HFFc6 (cell line): ENCODE measurements at places on chromosomes 12 and 14. TPM values are rescaled to one million over a fixed set of nuclear protein-coding genes. Genes with fewer than 3 reads are reported as not detected.

DNA sequence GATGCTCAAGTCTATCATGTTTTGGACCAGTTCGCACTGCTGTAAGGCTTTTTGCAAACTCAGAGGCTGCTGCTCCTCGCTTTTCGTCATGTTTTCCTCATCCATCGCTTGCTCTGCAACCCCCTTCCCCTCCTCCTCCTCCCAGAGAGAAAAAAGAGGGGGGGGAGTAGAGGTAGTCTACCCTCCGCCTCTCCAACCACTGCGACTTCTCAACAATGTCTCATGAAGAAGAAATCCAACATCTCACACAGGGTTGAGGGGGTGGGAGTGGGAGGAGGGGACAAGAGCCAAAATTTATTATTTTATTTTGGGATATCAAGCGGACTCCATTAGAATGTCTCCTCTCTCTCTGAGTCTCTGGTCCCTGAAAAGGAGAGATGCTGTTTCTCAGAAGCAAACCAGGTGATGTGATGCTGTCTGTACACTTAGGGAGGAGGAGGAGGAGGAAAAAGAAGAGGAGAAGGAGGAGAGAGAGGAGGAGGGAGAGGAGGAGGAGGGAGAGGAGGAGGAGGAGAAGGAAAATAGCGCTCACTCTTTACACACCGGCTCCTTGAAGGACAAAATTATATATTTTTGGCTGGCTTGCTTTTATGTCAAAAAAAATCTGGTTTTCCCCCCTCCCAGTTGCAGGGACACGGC lies 520 bp downstream of the KSR2 start:
- no peak for DNase-seq

DNA sequence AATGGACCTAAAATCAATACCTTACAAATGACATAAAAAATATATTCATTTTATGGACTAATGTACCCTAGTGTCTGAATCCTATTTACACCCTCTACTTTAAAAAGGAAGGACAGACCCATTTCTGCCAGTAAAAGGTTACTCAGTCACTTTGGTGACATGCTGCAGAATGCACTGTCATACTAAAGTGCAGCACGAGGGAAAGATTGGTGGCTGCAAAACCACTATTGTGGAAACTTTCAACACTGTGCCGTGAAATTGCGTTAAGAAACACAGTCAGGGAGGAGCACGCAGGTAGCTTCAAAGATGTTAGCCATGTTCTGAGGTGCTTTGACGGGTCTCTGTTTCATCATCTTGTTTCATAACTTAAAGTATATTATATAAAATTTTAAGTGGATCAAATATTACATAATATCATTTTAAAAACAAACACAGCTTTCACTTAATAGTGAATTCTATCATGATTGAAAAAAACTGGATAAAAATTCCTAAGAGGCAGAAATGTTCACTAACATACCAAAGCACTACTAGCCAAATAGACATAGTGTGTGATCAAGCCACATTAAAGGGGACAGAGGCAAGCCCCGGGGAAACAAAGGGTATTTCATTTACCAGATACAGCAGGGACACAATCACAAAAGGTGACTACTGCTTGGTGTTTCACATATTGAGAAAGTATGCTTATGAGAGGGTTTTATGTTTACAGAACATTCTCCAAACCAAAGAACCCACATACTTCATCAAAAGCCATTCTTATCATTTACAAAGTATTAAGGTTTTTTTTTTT lies 330.8 kb upstream of the SOX5 start:
- DNase-seq = no peak

The LALBA gene
- not detected in 3 replicates for total RNA-seq

DNA sequence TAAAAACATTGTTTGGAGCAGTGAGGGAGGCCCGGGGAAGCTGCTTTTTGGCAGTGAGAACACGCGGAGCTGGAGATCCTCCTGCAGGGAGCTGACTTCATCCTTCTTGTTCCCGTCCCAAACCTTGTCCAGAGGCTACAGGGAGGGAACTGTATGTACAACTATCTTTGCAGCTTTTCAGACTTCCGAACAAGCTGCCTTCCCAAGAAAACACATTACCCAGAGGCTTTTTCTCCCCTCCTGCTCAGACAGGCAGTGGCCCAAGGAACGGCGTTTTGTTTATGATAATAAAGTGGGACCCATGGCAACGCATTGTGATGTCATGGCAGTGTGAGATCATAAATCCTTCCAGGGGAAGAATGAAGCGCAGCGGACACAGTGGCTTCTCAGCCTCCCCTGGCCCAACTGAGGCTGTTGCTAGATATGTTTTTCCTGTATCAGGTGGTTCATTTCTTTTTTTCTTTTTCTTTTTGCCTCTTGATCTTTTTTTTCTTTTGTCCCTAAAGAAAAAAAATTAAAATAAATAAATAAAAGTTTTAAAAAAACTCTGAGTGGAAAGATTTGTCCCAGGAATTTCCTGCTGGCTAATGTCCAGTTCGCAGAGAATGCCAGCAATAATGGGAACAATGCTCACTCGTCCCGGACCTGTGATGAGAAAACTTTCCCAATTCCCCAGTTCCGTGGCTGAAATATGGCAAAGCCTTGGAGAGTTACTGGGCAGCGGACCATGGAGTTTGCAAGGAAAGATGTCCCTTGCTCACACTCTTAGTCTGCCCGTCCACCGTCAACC lies 103.4 kb upstream of the MAP1LC3B2 start:
- peak; percentile 98 for DNase-seq

The ENDOU gene
- total RNA-seq = 0.10 TPM in 1 of 2 replicates, not detected in the other

DNA sequence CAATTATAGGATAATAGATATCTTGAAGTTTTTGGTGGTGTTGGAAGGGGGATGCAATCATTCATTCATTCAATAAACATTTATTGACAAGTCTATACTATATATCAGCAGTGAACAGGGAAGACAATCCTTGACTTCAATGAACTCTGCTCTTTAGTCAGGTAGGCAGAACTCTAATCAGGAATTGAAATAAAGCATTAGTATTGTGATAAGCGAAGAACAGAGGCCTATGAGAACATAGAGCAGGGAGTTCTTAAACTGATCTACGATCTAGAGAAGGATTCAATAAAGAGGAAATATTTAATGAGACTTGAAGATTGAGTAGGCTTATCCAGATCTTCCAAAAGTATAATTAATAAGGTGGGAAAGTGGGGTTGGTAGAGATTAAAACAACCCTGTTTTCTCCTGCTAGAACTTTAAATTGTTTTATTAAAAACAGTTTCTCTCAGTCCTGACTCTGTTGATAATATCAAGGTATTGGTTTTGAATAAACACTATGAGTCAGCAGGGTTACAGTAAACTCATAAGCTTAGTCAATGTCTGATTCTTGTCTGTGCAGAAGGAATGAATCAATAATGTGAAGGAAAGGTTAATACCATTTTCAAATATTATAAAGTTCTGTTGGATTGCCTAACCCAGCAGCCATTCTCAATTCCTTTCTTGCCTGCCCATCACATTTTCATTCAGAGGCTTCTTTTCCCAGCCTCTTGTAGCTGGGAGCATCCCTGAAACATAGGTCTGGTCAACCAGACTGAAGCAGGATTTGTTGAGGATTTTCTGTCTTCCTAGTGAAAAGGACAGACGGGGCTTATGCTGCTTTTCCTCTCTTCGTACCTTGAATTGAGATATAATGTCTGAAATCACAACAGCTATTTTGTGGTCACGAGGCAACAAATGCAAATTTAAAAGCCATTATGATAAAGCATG lies 38.9 kb upstream of the KTN1 start:
- peak; percentile 28 for DNase-seq

GRCh38 chr12:105342464-105342863 lies 12.0 kb downstream of the C12orf75 start:
- no peak for DNase-seq

DNA sequence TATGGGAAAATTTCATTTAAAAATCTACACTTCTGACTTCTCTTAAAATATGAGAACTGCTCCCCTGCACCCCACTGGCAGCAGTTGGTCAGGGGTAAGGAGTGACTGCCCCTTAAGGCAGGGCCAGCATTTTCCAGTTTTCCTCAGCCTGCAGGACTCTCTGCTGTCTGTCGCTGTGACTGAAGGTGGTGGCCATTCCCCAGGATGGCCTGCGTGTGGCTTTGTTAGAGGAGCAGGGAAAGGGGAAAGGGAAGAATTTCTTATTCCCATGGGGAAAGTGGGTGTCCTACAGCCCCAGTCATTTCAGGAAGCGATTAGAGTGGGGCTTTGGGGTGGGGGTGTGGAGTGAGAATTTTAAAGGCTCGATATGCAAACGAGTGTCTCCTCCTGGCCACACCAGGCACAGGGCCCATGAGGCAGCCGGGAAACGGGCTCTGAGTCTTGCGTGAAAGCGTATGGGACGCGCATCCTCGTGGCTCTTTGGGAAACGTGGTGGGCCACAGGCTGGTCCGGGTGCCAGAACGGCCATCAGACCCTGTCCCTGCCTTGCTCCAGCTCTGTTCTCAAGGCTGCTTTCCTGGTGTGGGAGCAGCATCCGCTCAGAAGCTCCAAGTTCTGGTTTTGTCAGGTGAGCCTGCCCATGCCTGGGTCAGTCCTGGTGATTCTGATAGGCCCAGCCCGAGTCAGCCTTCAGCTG lies 23.5 kb downstream of the ADGRD1 start:
- no peak for DNase-seq

The LHX5 gene
- not detected in 2 replicates for total RNA-seq

GRCh38 chr14:75497191-75497590 lies 25.1 kb upstream of the BATF start:
- no peak for DNase-seq

DNA sequence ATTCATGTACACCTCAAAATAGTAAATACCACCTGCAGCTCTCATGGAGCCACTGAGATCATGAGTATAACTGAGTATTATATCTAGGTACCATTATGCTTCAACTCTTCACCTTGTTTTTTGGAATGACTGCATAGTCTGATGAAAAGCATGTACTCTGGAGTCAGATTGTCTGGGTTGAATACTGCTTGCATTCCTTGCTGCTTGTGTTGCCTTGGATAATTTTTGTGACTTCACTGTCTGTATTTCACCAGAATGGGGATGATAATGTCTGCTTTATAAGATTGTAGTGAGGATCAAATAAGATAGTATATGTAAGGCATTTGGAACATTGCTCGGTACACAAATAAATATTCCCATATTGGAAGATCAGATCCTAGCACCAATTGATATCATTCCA lies 54.2 kb downstream of the SUSD6 start:
- DNase-seq = peak; percentile 23

DNA sequence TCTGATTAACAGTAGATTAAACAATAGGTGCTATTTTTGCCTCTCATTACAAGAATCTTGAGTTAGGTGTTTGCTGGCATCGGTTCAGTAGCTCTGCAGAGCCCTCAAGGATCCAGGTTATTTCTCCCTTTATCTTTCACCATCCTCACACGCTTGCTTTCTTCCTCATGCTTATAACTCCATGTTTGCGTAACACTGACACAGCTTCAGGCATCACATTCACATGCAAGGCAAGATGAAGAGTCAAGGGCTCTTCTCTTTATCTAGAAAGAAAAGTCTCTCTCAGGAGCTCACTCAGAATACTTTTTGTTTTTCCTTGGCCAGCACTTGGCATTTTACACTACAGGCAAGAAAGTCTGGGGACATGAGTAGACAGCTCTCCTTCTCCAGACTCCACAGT lies 24.2 kb upstream of the PTHLH start:
- DNase-seq = no peak

DNA sequence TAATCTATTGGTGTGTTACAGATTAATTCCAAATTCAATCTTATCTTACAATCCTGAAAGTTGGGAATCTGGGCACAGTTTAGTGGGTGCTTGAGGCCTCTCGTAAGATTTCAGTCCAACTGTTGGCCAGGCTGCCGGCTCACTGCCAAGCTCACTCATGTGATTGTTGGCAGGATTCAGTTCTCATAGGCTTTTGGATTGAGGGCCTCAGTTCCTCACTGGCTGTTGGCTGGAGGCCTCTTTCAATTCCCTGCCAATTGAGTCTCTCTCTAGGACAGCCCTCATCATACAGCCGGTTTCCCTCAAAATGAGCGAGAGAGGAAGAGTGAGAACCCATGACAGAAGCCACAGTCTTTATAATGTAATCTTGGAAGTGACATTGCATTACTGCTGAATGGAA lies 123.5 kb upstream of the FBXO33 start:
- no peak for DNase-seq

DNA sequence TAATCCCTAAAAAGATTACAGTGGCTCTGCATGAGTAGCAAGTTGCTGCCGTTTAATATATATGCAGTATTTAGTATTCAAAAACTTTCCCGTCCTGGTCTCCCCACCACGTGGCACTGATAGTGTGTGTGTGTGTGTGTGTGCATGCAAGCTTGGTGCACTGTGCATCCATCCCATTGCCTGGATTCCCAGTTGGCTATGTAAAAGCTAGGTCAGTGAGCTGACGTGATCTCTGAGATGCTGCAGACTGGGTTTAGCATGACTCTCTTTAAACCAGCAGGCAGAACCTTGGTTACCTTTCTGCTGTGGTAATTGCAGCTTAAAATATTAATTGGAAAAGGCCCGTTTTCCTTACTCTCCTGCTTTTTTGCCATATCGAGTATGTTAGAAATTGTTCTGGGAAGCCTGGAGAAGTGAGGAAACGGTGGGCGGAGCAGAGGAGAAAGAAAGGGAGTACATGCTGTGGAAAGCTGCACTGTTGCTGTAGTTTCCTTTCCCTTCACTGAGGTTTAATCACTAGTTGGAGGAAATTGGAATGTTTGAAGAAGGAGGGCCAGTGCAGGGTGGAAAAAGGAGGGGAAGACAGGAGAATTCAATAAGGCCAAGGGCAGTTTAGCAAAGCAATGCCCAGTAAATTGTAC lies 4.0 kb upstream of the CNTN1 start:
- DNase-seq = no peak

The PTCSC3 gene
- not detected in 3 replicates for total RNA-seq

The FGF23 gene
- total RNA-seq = not detected in 3 replicates

- no peak for DNase-seq
These were observed 13.6 kb upstream of the PLEK2 start for GRCh38 chr14:67425608-67426007.

The DGKA gene
- 68.9 to 100 TPM (median 73.9 TPM) in 3 replicates for total RNA-seq

- no peak for DNase-seq
These were observed 3.6 kb downstream of the FGD4 start for GRCh38 chr12:32402946-32403345.

The NKX2-1 gene
- not detected in 3 replicates for total RNA-seq

The AQP5 gene
- not detected in 3 replicates for total RNA-seq
